ENCODE measurements at places on chromosomes 3 and 15. TPM values are rescaled to one million over a fixed set of nuclear protein-coding genes. Genes with fewer than 3 reads are reported as not detected.

Gene TRH
- not detected for total RNA-seq

Gene TRAK1
- 190 TPM for total RNA-seq

Gene FEZF2
- not detected for total RNA-seq

Gene ZNF774
- total RNA-seq = 2.5 TPM

- no peak for DNase-seq
These were observed 1.8 kb downstream of the CAMKV start for GRCh38 chr3:49867871-49868321.

Gene TSEN2
- 22.5 TPM for total RNA-seq

Gene SUSD5
- total RNA-seq = not detected

Gene SLC25A36
- total RNA-seq = 55.9 TPM

DNA sequence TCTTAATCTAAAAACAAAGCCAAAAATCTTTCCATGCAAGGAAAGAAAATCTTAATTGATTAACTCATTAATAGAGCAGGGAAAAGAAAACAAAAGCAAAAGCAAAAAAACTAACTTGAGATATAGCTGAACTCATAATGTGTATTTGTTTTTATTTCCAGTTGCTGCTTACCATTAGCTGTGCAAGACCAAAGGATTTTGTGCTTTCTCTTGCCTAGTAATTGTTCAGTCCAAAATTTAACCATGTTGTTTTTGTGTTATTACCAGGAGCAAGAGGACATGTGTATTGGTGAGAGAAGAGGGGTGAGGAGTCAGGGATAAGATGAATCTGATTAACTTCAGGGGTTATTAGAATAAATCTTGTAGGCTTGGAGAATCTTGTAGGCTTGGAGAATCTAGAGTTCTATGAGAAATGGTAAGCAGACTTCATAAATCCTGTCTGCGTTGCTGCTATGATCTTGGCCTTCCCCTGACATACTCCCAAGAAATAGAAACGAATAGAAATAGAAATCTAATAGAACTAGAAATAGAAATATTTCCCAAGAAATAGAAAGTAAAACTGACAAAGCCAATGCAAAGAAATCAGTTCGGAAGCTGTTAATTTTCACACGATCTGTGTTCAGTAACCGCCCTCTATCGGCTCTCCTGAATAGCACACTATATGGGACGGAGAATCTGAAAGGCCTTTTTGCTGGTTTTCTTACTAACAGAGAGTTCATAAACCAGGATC, 72.6 kb upstream of the TNFSF10 start:
- DNase-seq = peak; percentile 88

GRCh38 chr15:31269816-31270575, 56.6 kb upstream of the KLF13 start:
- no peak for DNase-seq

All from HT-29 (cell line).